HepG2 (cell line): ENCODE measurements at places on chromosomes 5 and 9. TPM values are rescaled to one million over a fixed set of nuclear protein-coding genes. Genes with fewer than 3 reads are reported as not detected.

GRCh38 chr9:118618849-118619248 lies 750.4 kb downstream of the BRINP1 start:
- no peak overlapping the region for H3K4me3 ChIP-seq
- no peak overlapping the region for H3K27ac ChIP-seq

- H3K4me3 ChIP-seq, result no peak overlapping the region
- peaks cover 7% of the 10 kb centered on the region for H3K4me1 ChIP-seq
- H3K27me3 ChIP-seq, result no peaks in the 10 kb centered on the region
These were observed 104.7 kb upstream of the ANKRD55 start for GRCh38 chr5:56337715-56338319.

DNA sequence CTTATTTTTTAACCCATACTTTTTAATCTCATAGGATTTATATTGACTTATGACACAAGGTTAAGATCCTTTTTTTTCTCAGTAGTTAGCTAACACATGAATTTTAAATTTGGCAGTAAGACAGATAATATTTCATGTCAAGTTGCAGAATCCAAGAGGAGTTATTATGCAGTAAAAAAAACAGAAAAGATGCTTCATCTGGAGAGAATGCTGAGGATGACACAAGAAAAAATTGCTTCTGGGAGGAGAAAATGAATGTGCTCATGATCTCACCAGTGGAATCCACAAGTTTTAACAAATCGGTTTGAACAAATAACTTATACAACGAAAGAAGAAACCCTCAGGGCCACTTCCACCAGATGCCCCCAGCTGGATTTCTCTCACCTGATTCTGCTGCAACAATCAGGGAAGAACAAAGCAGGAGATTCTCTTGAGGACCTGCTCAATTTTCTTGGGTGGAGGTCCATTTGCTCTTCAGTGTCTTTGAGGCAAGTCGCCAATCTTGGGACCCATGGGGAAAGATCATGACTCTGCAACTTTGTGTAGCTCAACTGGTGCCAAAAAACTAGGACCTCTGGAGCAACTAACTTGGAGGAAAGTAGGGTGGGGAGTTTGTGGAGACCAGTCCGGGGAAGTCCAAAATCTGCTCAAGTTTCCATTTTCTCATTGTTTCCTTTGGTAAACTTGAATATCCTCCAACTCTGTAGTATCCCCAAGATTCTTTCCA lies 50.5 kb upstream of the TNFSF15 start:
- no peak for DNase-seq
- no peak overlapping the region for H3K27ac ChIP-seq
- no peaks in the 10 kb centered on the region for H3K27me3 ChIP-seq
- H3K36me3 ChIP-seq, result no peaks in the 10 kb centered on the region

INSYN2B gene
- not detected in 2 replicates for total RNA-seq

- no peaks in the 10 kb centered on the region for H3K36me3 ChIP-seq
- DNase-seq, result no peak
- H3K4me3 ChIP-seq, result no peak overlapping the region
These were observed 46.8 kb downstream of the GRIN3A start for GRCh38 chr9:101691657-101692056.

PRUNE2 gene
- total RNA-seq, result 0.02 TPM in 1 of 2 replicates, not detected in the other

DNA sequence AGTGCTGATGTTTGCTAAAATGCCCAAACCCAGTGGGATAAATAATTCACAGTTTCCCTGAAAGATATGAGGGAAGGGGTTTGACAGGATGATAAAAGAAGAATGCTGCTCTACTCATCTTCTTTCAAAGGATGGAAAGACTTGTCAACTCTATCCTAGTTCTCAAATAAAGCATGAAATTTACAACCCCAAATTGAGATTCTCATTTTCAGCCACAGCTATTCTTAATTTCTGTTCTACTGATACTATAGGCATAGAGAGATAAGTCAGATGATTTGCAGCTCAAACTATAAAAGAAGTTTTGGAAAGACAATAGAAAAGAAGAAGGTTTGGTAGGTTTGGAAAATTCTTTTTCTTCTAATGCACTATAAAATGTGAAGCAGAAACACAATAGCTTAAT lies 542.6 kb downstream of the CSNK1G3 start:
- no peaks in the 10 kb centered on the region for H3K4me1 ChIP-seq
- no peak for DNase-seq
- no peaks in the 10 kb centered on the region; the same call in 1 of the 2 replicates for H3K27me3 ChIP-seq
- H3K27ac ChIP-seq, result no peak overlapping the region

DNA sequence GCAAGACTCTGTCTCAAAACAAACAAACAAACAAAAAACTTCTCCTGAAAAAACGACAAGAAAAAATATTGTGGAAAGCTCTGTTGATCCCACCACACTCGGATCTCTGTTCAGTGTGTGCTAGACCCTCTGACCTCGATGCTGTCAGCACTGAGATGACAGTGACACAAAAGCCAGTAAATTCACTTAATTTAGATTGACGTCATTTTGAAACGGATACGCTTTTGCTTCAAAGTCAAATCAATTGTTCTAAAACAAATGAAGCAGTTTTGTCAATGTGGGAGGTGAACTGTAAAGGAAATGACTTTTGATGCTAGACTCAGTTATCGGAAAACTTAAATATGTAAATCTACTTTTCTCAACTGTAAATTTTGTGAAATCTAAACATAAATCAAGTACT lies 26.6 kb downstream of the CCT5 start:
- H3K27ac ChIP-seq, result no peak overlapping the region
- no peaks in the 10 kb centered on the region for H3K27me3 ChIP-seq
- no peaks in the 10 kb centered on the region for H3K36me3 ChIP-seq
- peaks cover 23% of the 10 kb centered on the region for H3K4me1 ChIP-seq

DNA sequence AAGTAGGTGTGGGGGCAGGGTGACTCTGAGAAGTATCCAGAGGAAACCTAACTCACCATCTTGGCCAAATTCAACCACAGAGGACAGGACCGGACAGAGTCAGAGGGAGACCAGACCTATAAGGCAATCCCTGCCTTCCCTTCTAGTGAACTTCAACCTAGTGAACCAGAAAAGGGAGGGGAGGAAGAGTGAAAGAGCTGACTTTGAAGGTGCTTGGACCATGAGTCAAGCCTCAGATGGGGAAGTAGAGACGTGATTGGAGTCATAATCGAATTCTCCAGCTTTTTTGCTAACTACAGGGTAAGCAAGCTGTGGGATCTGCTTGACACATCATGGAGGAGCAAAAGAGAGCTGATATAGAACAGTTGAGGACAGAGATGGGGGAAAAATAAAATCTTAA lies 18.8 kb upstream of the KIF2A start:
- no peaks in the 10 kb centered on the region for H3K36me3 ChIP-seq
- DNase-seq, result no peak
- no peak overlapping the region for H3K27ac ChIP-seq
- H3K4me1 ChIP-seq, result no peaks in the 10 kb centered on the region
- H3K4me3 ChIP-seq, result no peak overlapping the region

GRCh38 chr5:147391781-147392180 lies 118.1 kb downstream of the DPYSL3 start:
- peak; percentile 25 for DNase-seq
- H3K4me1 ChIP-seq, result no peaks in the 10 kb centered on the region
- H3K4me3 ChIP-seq, result no peak overlapping the region
- H3K36me3 ChIP-seq, result no peaks in the 10 kb centered on the region

- no peak overlapping the region for H3K27ac ChIP-seq
- peaks cover 83% of the 10 kb centered on the region for H3K27me3 ChIP-seq
- H3K4me1 ChIP-seq, result peaks cover 8% of the 10 kb centered on the region; the same call in 1 of the 2 replicates
- H3K36me3 ChIP-seq, result no peaks in the 10 kb centered on the region
- H3K4me3 ChIP-seq, result no peak overlapping the region
- no peak for DNase-seq
These were observed 17.2 kb downstream of the HK3 start for GRCh38 chr5:176881816-176882566.

C5orf63 gene
- 8.8 and 9.1 TPM in 2 replicates for total RNA-seq

GRCh38 chr5:55037046-55037771 lies 13.2 kb downstream of the GZMK start:
- no peaks in the 10 kb centered on the region for H3K27me3 ChIP-seq
- no peak overlapping the region for H3K27ac ChIP-seq
- H3K4me3 ChIP-seq, result no peak overlapping the region
- no peaks in the 10 kb centered on the region for H3K36me3 ChIP-seq
- no peak for DNase-seq
- H3K4me1 ChIP-seq, result no peaks in the 10 kb centered on the region

- no peak overlapping the region for H3K27ac ChIP-seq
- H3K36me3 ChIP-seq, result peaks cover 2% of the 10 kb centered on the region
- H3K27me3 ChIP-seq, result no peaks in the 10 kb centered on the region
- H3K4me3 ChIP-seq, result no peak overlapping the region
- no peak for DNase-seq
These were observed 126.0 kb downstream of the SUSD1 start for GRCh38 chr9:112048924-112049691.

DNA sequence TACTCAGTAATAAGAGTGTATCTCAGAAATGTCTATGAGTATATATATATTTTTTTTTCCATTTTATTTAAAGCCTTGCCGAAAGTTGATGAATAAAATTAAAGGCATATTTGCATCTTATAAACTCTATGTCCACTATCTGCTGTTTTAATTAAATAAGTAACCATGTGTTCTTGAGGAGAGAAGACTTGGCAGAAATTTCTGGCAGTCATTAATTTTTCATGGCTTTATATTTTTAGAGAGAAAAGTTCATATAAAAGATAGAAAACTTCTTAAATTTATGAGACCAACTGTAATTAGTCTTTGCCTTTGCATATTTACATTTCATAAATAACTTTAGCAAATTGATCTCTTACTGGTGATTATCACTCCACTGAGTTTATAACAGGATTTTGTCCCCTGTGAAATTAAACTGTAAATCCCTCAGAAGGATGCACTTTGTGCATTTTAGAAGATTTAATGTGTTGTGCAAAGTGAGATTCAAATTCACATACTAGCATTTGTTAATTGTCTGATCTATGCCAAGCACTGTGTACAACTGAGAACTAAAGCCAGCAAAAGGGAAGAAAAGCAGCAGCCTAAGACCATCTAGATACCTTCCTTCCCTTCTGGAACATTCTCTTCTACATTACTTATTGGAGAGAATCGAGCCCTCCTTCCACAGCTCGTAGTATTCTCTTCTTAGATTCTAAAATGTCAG lies 108.7 kb downstream of the SNCAIP start:
- no peak for DNase-seq
- no peaks in the 10 kb centered on the region for H3K27me3 ChIP-seq
- H3K4me1 ChIP-seq, result no peaks in the 10 kb centered on the region
- no peak overlapping the region for H3K4me3 ChIP-seq
- no peak overlapping the region for H3K27ac ChIP-seq

TRIM52 gene
- 5.7 and 7.2 TPM in 2 replicates for total RNA-seq

GRCh38 chr9:98193336-98193944 lies 1.0 kb upstream of the CORO2A start:
- H3K4me1 ChIP-seq, result peaks cover 50% of the 10 kb centered on the region
- no peak for DNase-seq
- no peaks in the 10 kb centered on the region for H3K36me3 ChIP-seq
- peak overlapping the region; percentile 82 for H3K27ac ChIP-seq

- peaks cover 6% of the 10 kb centered on the region for H3K36me3 ChIP-seq
- H3K27ac ChIP-seq, result no peak overlapping the region
- DNase-seq, result no peak
- no peaks in the 10 kb centered on the region for H3K4me1 ChIP-seq
These were observed 90.4 kb downstream of the PRKACG start for GRCh38 chr9:68923480-68923879.

DNA sequence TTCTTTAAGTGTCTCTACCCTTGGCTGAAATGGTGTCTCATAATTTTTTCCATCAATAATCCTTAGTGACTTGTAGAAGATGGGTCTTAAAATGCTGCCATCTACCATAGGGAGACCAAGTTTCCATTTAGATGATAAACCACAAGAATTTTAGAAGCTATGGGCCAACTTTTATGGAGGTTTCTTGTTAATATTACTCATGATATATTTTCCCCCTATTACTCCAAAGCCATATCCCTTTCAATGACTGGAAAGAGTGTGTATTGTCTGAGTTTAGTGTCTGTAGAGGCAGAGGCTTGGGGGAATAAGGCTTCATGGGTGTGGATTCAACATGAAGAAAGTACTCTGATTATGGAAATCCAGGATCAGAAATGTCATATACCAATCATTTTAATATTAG lies 507.3 kb upstream of the TNC start:
- H3K27ac ChIP-seq, result no peak overlapping the region
- H3K4me3 ChIP-seq, result no peak overlapping the region
- no peaks in the 10 kb centered on the region for H3K36me3 ChIP-seq

PCDHGB5 gene
- total RNA-seq, result 0.44 TPM in 1 of 2 replicates, not detected in the other

DNA sequence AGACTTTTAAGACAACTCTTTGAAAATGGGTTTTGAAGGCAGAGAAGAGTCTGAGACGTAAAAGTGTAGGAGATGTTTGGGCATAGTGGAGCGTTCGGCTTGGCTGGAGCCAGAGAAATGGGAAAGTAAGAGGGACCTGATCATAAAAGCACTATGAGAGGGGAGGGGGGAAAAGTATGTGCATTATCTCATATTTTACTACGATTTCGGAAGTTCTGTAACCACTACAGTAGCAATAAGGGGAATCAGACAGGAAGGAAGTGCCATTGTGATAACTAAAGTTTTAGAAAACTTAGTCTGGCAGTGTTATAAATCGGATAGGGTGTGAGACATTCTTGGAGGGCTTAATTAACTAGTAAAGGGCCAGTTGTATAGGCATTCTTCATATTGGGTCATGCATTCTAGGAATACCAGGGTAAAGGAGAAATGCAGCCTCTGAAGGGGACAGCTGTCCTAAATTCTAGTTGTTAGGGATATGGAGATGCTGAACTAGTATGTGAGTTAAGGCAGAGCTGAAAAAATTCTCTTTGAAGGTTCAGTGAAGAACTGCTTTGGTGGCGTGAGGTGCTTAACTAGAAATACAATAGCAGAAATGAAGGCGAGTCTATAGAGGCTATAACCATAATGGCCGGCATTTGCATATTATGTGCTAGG lies 83.8 kb upstream of the FREM1 start:
- peaks cover 10% of the 10 kb centered on the region for H3K4me1 ChIP-seq
- no peak overlapping the region for H3K4me3 ChIP-seq
- H3K27ac ChIP-seq, result no peak overlapping the region
- H3K27me3 ChIP-seq, result no peaks in the 10 kb centered on the region
- no peak for DNase-seq

DNA sequence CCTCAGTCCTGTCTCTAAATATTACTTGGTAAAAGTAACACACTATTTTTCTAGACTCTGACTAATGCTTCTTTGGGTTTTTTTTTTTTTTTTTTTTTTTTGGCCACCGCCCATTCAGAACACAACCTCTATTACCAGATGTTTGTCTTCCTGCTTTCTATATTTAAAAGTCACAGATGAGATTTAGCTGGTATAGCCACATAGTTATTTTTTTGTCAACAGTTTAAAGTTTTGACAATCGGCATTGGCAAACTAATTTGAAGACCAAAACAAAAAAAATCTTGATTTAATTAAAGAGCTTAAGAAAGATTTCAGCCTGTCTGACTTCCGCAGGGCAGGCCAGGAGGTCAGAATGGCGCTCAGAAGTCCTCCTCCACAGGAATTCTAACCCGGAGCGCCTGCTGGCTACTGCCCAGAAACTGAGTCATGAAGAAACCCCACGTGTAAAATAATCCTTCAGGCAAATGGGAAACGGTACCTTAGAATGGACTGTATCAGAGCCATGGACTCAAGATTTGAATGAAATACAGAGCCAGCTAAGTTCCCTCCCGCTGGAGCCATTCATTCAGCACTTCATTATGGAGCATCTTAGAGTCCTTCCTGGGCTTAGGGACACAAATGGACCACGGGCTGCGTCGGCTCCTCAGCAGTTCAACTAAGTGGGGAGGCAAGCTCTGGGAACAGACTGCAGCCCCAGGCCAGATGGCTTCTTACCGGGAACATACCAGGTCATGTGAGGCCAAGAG lies 55.6 kb downstream of the PTPDC1 start:
- H3K4me3 ChIP-seq, result no peak overlapping the region
- no peak overlapping the region for H3K27ac ChIP-seq
- peaks cover 15% of the 10 kb centered on the region; the same call in 1 of the 2 replicates for H3K4me1 ChIP-seq
- DNase-seq, result no peak
- no peaks in the 10 kb centered on the region for H3K36me3 ChIP-seq

GRCh38 chr5:78369680-78370079 lies 9.3 kb downstream of the SCAMP1 start:
- H3K4me3 ChIP-seq, result no peak overlapping the region
- no peaks in the 10 kb centered on the region for H3K4me1 ChIP-seq
- DNase-seq, result no peak
- H3K36me3 ChIP-seq, result no peaks in the 10 kb centered on the region

FGD3 gene
- total RNA-seq, result 0.84 and 1.1 TPM in 2 replicates
